Peyer's patch (tissue), 4 donors: ENCODE measurements at places on chromosomes 4 and X. TPM values are rescaled to one million over a fixed set of nuclear protein-coding genes. Genes with fewer than 3 reads are reported as not detected.
A peak's percentile ranks its signal among the peaks of the same experiment; 100 is the strongest.

The HSD17B13 gene
- total RNA-seq, result 0.70 TPM

The RHOXF1 gene
- total RNA-seq, result 2.9 TPM

DNA sequence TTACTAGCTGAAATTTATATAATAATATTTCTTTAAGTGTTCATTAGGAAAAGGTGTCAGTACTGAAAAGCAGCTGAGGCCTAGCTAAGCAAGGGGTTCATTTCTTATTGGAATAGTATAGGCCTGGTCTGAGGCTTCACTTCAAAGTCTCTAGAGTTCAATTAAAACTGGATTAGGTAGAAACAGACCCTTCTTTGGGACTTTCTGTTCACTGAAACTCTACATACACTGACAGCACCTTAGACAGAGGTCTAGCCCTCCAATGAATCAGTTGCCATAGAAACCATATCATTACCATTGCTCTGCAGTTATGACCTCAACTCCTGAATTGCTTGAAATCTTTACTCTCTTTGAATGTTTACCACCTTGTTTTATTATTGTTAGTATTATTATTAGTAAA is 86.4 kb upstream of the MAB21L2 start:
- no peaks in the 10 kb centered on the region for H3K4me1 ChIP-seq
- DNase-seq, result no peak
- H3K27ac ChIP-seq, result no peak overlapping the region
- no peaks in the 10 kb centered on the region for H3K27me3 ChIP-seq

The TEC gene
- 13.0 TPM for total RNA-seq

The SEPTIN6 gene
- total RNA-seq, result 116 TPM

GRCh38 chr4:118743867-118744266 is 58.7 kb downstream of the METTL14 start:
- H3K36me3 ChIP-seq, result no peaks in the 10 kb centered on the region
- no peak for DNase-seq
- no peak overlapping the region for H3K4me3 ChIP-seq

- H3K4me3 ChIP-seq, result no peak overlapping the region
- H3K27ac ChIP-seq, result no peak overlapping the region
- H3K36me3 ChIP-seq, result no peaks in the 10 kb centered on the region
Observed at GRCh38 chr4:8136529-8136928, 22.1 kb downstream of the ABLIM2 start.

The MID1 gene
- 29.9 TPM for total RNA-seq

GRCh38 chr4:149008415-149009025 is 566.3 kb upstream of the NR3C2 start:
- no peaks in the 10 kb centered on the region for H3K4me1 ChIP-seq
- no peak overlapping the region for H3K27ac ChIP-seq
- no peaks in the 10 kb centered on the region for H3K36me3 ChIP-seq
- DNase-seq, result no peak
- H3K27me3 ChIP-seq, result no peaks in the 10 kb centered on the region
- no peak overlapping the region for H3K4me3 ChIP-seq

- no peaks in the 10 kb centered on the region for H3K36me3 ChIP-seq
- no peak overlapping the region for H3K27ac ChIP-seq
- H3K4me1 ChIP-seq, result no peaks in the 10 kb centered on the region
- no peaks in the 10 kb centered on the region for H3K27me3 ChIP-seq
- no peak for DNase-seq
- no peak overlapping the region for H3K4me3 ChIP-seq
Observed at GRCh38 chr4:97643179-97643578, 500.1 kb downstream of the STPG2 start.

The F11 gene
- not detected for total RNA-seq

- DNase-seq, result no peak
- no peaks in the 10 kb centered on the region for H3K27me3 ChIP-seq
- H3K4me1 ChIP-seq, result no peaks in the 10 kb centered on the region
- no peaks in the 10 kb centered on the region for H3K36me3 ChIP-seq
- H3K4me3 ChIP-seq, result no peak overlapping the region
Observed at GRCh38 chr4:159296061-159296460, 193.2 kb downstream of the RAPGEF2 start.

The BRS3 gene
- not detected for total RNA-seq

- DNase-seq, result no peak
- H3K36me3 ChIP-seq, result no peaks in the 10 kb centered on the region
- H3K4me1 ChIP-seq, result no peaks in the 10 kb centered on the region
- H3K27ac ChIP-seq, result no peak overlapping the region
Observed at GRCh38 chr4:93201471-93202096, 627.0 kb upstream of the ATOH1 start.

- no peak for DNase-seq
- no peaks in the 10 kb centered on the region for H3K36me3 ChIP-seq
- H3K4me3 ChIP-seq, result no peak overlapping the region
- H3K4me1 ChIP-seq, result no peaks in the 10 kb centered on the region
Observed at GRCh38 chr4:118314221-118314620, 38.6 kb downstream of the PRSS12 start.

DNA sequence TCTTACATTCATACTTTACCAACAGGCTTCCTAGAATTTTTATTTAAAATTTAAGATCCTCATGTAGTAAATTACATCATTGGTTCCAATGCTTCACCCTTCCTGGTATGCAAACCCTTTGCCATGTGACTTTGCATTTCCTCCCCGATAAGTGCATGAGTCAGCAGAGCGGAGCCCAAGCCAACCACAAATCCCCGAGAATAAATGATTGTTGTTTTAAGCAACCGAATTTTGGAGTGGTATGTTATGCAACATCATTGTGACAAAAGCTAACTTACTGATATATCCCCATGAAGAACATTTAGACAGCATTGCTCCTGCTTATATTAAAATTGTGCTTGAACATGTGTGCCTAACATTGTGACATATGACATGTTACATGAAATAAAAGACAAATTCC is 199.4 kb upstream of the DDX53 start:
- no peak overlapping the region for H3K4me3 ChIP-seq
- H3K4me1 ChIP-seq, result no peaks in the 10 kb centered on the region
- no peaks in the 10 kb centered on the region for H3K27me3 ChIP-seq
- H3K36me3 ChIP-seq, result no peaks in the 10 kb centered on the region
- no peak overlapping the region for H3K27ac ChIP-seq

The F8A3 gene
- total RNA-seq, result 26.5 TPM

- no peaks in the 10 kb centered on the region for H3K27me3 ChIP-seq
- no peak overlapping the region for H3K4me3 ChIP-seq
- DNase-seq, result no peak
- no peaks in the 10 kb centered on the region for H3K4me1 ChIP-seq
- H3K36me3 ChIP-seq, result no peaks in the 10 kb centered on the region
- H3K27ac ChIP-seq, result no peak overlapping the region
Observed at GRCh38 chr4:48085821-48086589, 48.0 kb downstream of the TXK start.

The EVC gene
- total RNA-seq, result 40.4 TPM

The TRIML2 gene
- total RNA-seq, result not detected

The MAGEA8 gene
- total RNA-seq, result not detected

The USP53 gene
- 75.1 TPM for total RNA-seq

The EDA gene
- not detected for total RNA-seq

The SPANXC gene
- total RNA-seq, result not detected

DNA sequence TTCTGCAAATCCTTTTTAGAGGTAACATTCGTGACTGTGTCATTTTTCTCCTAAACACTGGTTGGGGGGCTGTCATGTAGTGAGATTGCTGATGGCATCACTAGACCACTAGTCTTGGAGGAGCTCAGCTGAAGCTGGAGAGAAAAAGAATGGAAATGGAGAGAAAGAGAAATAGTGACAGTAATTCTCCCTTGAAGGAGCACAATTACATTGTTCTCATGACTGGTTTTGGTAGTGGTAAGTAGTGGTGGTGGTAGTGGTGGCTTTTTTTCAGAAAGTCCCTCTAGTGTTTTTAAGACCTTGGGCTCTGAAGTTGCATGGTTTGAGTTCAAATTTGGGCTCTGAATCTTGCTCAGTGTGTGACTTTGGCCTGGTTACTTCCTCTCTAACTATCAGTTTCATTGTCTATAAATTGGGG is 99.8 kb downstream of the LARP7 start:
- DNase-seq, result no peak
- H3K27ac ChIP-seq, result no peak overlapping the region
- no peaks in the 10 kb centered on the region for H3K36me3 ChIP-seq
- no peaks in the 10 kb centered on the region for H3K27me3 ChIP-seq
- no peaks in the 10 kb centered on the region for H3K4me1 ChIP-seq
- no peak overlapping the region for H3K4me3 ChIP-seq

DNA sequence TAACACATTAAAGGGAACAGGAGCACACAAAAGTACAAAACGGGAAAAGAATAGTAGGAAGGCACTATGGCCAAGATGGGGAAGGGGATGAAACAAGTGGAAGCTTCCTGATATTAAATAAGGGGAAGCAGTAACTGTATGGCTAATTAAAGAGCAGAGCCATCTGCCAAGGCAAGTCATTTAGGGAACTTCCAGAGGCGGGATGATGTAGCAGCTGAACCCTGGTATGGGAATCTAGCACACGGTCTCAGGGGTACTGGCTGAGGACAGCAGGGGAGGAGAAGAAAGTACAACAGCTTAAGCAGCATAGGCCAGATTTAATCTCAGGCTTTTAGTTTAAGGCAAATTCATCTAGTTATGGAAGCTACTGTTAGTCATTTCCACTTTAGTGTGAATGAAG is 59.1 kb downstream of the IGFBP7 start:
- no peaks in the 10 kb centered on the region for H3K36me3 ChIP-seq
- H3K4me3 ChIP-seq, result no peak overlapping the region
- H3K4me1 ChIP-seq, result no peaks in the 10 kb centered on the region
- H3K27me3 ChIP-seq, result no peaks in the 10 kb centered on the region

The GRSF1 gene
- total RNA-seq, result 36.2 TPM

GRCh38 chrX:120775959-120776358 is 99.7 kb downstream of the CT47B1 start:
- no peak overlapping the region for H3K4me3 ChIP-seq
- DNase-seq, result no peak

DNA sequence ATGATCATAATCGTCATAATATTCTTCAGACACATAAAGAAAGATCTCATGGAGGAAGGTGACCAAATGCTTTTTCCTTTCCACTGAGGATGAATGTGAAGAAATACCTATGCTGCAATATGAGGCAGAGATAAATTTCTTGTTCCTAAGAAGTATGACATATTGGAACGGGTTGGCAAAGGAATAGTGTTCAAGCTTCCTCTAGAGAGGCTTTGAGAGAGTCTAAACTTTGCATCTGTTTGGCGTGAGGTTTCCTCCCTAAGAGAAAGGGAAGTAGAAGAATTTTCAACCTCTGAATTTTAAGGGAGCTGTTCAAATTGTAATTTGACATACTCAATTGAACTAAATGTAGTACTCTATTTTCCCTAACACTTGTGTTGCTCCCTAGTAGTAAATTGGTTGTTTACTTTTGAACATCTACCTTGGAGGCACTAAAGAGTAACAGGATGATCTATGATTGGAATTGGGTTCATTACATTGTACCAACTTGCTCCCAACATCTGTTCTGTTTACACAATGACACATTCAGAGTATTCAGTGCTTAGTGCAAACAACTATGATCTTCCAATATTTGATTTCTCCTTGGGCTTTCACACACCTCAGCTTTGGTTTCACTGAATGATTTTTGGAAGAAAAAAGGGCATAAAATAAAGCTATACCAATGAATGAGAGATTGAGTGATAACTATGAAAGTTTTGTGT is 122.0 kb downstream of the CORIN start:
- H3K4me3 ChIP-seq, result no peak overlapping the region
- no peak for DNase-seq
- H3K27ac ChIP-seq, result no peak overlapping the region
- H3K36me3 ChIP-seq, result no peaks in the 10 kb centered on the region
- H3K4me1 ChIP-seq, result no peaks in the 10 kb centered on the region

DNA sequence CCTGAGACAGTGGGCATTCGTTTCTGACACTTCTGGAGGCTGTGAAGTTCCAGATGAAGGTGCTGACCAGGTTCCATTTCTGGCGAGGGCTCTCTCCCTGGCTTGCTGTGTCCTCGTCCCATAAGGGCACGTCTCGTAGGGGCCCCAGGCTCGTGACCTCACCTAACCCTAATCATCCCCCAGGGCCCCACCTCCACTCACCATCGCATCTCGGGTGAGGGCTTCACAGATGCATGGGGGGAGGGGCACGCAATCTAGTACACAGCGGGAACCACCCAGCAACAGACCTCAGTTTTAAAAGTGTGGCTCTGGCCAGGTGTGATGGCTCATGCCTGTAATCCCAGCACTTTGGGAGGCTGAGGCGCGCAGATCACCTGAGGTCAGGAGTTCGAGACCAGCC is 22.1 kb downstream of the PDE6B start:
- H3K36me3 ChIP-seq, result no peaks in the 10 kb centered on the region

DNA sequence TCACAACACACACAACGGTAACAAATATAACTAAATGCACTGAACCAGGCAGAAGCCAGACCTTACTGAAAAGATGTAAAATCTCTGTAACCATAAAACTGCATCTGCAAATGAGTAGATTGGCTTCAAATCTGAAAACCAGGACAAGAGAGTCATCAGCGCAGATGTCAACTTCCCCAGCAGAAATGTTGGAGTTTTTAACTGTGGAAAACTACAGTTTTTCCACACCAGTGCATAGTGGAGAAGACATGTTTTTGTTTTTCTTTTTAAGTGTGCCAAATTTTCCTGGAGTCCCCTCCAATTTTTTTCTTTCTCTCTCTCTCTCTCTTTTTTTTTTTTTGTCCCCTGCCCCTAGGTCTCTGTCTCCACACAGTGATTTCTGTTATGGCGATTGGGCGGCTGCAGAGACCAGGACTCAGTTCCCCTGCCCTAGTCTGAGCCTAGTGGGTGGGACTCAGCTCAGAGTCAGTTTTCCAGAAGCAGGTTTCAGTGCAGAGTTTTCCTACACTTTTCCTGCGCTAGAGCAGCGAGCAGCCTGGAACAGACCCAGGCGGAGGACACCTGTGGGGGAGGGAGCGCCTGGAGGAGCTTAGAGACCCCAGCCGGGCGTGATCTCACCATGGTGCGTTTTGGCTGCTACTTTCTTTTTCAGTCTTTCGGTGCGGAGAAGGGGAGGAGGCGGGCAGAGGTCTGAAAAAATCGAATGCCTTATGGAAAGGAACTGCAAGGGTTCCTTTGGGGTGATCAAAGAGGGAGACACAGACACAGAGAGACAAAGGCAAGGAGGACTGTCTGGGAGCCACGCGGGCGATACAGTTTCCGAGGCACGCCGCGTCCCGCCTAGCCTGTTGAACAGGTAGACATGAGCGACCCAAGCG is at the start of gene GUCY1A1:
Gene GUCY1A1 (plus strand): TSS at position 505 of the 878 bp plus-strand sequence. CDS start 30,020 bp downstream, outside the sequence.
- peak within 1 kb of the TSS; percentile 30 for H3K4me3 ChIP-seq
- H3K27ac ChIP-seq, result peak within 1 kb of the TSS; percentile 59
- peak; percentile 48 for DNase-seq
- no peaks in the 10 kb centered on the region for H3K4me1 ChIP-seq

GRCh38 chrX:66042307-66043077 is 2.6 kb upstream of the VSIG4 start:
- H3K27me3 ChIP-seq, result no peaks in the 10 kb centered on the region
- no peaks in the 10 kb centered on the region for H3K36me3 ChIP-seq
- H3K4me1 ChIP-seq, result no peaks in the 10 kb centered on the region
- no peak overlapping the region for H3K4me3 ChIP-seq
- DNase-seq, result no peak

DNA sequence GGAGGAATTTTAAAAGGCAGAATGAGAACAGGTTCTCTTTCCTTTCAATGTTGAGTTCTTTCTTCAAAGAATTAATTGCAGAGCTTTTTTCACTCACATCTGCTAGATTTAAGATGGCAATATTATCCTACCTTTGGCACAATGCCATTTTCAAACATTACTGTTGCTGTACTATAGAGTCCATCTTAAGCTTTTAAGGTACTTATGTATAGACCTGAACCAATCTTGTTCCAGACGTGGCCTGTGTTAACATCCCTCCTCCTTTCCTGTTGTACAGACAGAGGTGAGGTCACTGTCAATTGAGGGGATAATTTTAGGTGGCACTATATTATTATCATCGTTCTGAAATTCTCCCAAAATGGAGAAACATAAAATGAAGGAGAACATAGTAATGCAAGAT is 53.0 kb upstream of the MYOZ2 start:
- H3K4me3 ChIP-seq, result no peak overlapping the region
- H3K27ac ChIP-seq, result no peak overlapping the region
- DNase-seq, result no peak
- no peaks in the 10 kb centered on the region for H3K4me1 ChIP-seq
- no peaks in the 10 kb centered on the region for H3K36me3 ChIP-seq
